Karpas-422 (cell line): ENCODE measurements at places on chromosomes 7 and 10. TPM values are rescaled to one million over a fixed set of nuclear protein-coding genes. Genes with fewer than 3 reads are reported as not detected.

DNA sequence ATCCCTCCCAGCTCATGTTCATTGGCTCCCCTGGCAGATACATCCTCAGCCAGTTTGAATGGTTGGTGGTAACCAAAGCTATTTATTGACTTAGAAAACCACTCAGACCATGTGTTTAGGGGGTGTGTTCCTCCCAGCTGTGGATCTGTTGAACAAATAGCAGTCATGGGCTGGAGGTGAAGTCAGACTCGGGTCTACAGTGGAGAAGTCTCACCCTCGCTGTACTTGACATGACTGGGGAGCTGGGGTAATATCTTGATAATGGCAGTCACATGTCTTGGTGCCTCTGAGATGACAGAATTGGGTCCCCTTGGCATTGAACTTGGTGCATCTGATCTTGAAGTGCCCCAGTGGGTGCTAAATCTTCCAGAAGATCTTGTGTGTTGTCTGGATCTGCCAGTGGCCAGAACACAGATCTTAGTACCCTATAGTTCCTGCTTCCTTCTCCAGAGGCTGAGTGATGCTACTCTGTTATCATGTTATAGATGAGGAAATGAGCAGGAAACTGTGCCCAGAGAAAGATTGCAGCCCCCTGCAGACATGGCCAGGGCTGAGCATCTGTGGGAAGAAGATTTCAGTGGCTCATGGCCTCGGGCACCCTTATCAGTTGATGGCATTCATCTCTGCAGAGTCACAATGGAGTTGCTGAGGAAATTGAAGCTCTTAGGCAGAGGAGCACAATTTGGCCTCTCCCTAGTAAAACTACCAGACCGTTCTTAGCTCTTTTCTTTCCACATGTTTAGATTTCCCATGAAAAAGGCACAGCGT is 50.4 kb downstream of the ADRA2A start:
- no peak overlapping the region for H3K27ac ChIP-seq
- no peak for DNase-seq
- no peaks in the 10 kb centered on the region for H3K27me3 ChIP-seq
- no peak overlapping the region for H3K4me3 ChIP-seq

DNA sequence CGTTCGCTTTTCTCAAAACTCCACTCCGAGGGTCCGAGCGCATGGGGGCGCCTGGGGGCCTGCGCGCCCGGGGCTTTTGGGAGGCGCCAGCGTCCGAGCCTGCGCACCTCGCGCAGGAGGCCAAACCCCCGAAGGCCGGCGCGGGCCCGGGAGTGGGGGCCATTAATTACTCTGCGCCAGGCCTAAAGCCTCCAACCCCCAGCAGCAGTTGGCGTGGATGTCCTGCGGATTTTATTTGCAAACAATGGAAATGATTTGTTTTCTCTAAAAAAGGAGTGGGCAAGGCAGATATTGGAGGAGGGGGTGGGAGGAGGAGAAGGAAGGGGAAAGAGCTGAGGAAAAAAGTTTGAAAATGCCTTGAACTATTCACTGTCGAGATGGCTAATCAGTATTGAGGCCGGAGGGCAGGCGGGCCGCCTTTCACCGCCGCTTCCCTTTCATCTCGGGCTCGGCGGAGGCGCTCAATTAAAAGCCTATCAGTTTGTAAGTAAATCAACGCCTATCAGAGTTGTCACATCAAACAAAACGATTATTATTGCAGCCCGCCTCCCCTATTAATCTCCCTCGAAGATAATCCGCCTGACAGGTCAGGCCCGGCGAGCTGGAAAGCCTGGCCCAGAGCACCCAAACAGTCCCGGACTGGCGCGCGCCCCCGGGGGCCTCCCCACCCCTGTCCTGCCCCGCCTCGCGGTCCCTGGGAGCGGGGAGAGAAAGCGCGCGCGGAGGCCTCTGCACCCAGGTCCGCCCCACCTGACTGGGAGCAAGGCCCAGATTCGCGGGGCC is 3.4 kb upstream of the ZNF503 start:
- no peaks in the 10 kb centered on the region for H3K36me3 ChIP-seq
- no peak overlapping the region for H3K4me3 ChIP-seq
- no peak for DNase-seq
- no peak overlapping the region for H3K27ac ChIP-seq
- H3K27me3 ChIP-seq, result no peaks in the 10 kb centered on the region

GRCh38 chr7:91039033-91039432 is 225.2 kb upstream of the FZD1 start:
- H3K4me1 ChIP-seq, result peaks cover 22% of the 10 kb centered on the region
- no peak overlapping the region for H3K4me3 ChIP-seq
- H3K27ac ChIP-seq, result no peak overlapping the region
- no peaks in the 10 kb centered on the region for H3K36me3 ChIP-seq

- H3K4me3 ChIP-seq, result no peak overlapping the region
- H3K36me3 ChIP-seq, result no peaks in the 10 kb centered on the region
- no peak for DNase-seq
- H3K27me3 ChIP-seq, result no peaks in the 10 kb centered on the region
- no peaks in the 10 kb centered on the region for H3K4me1 ChIP-seq
These were observed 381.0 kb upstream of the NRP1 start for GRCh38 chr10:33715303-33715975.

- peak overlapping the region; percentile 92; the same call in 1 of the 2 replicates for H3K27ac ChIP-seq
- H3K27me3 ChIP-seq, result no peaks in the 10 kb centered on the region
- H3K36me3 ChIP-seq, result no peaks in the 10 kb centered on the region
- H3K4me3 ChIP-seq, result no peak overlapping the region
- H3K4me1 ChIP-seq, result peaks cover 59% of the 10 kb centered on the region
- DNase-seq, result no peak
These were observed 160.6 kb downstream of the SEC23IP start for GRCh38 chr10:120052964-120053702.

DNA sequence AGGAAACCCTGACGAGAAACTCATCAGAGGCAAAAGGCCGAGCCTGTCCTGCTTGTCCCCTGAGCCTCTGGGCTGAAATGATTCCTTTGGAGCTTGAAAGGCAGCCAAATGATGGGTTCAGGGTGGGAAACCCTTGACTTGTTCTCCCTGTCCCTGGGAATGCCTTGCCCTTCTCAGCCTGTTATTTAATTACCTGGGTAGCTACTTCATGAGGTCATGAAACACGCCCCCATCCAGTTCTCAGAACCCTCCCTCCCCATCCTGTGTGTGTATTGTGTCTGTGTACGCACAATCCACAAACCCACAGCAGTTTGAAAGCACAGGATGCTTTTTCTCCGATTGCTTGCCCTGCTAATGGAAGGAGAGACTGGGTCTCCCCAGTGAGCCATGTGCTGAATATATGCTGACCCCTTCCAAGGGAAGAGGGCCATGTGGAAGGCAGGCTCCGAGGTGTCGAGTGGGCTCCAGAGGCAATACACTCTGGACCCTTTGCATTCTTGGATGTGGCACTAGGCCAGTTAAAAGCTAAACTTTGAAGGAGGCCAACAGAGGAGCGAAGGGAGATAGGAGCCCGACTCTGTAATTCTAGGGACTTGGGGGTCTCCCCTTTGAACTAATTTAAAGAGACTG is 10.6 kb downstream of the DUSP5 start:
- no peak overlapping the region for H3K4me3 ChIP-seq
- H3K36me3 ChIP-seq, result peaks cover 25% of the 10 kb centered on the region
- no peaks in the 10 kb centered on the region for H3K27me3 ChIP-seq
- H3K4me1 ChIP-seq, result peaks cover 23% of the 10 kb centered on the region
- no peak for DNase-seq

GRCh38 chr10:13942035-13942434 is 355.3 kb downstream of the PRPF18 start:
- H3K4me1 ChIP-seq, result no peaks in the 10 kb centered on the region
- H3K27me3 ChIP-seq, result no peaks in the 10 kb centered on the region
- H3K27ac ChIP-seq, result no peak overlapping the region
- DNase-seq, result no peak
- no peak overlapping the region for H3K4me3 ChIP-seq
- H3K36me3 ChIP-seq, result no peaks in the 10 kb centered on the region

- peaks cover 42% of the 10 kb centered on the region for H3K4me1 ChIP-seq
- no peak overlapping the region for H3K4me3 ChIP-seq
- no peaks in the 10 kb centered on the region for H3K27me3 ChIP-seq
- peak; percentile 91 for DNase-seq
- no peaks in the 10 kb centered on the region for H3K36me3 ChIP-seq
These were observed 229.5 kb upstream of the FZD1 start for GRCh38 chr7:91034459-91035368.

DNA sequence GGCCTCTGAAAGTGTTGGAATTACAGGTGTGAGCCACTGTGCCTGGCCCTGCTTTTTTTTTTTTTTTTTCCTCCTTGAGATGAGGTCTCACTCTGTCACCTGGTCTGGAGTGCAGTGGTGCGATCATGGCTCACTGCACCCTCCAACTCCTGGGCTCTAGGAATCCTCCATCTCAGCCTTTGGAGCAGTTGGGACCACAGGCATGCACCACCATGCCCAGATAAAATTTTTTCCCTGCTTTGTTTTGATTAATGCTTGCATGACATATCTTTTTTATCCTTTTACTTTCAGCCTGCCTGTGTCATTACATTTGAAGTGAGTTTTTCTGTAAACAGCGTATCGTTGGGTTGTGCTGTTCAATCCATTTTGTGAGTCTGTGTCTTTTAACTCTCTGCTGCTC is 97.0 kb downstream of the ANKRD61 start:
- DNase-seq, result no peak
- no peak overlapping the region for H3K27ac ChIP-seq
- no peaks in the 10 kb centered on the region for H3K27me3 ChIP-seq
- peaks cover 14% of the 10 kb centered on the region for H3K36me3 ChIP-seq
- H3K4me3 ChIP-seq, result no peak overlapping the region
- H3K4me1 ChIP-seq, result no peaks in the 10 kb centered on the region

DNA sequence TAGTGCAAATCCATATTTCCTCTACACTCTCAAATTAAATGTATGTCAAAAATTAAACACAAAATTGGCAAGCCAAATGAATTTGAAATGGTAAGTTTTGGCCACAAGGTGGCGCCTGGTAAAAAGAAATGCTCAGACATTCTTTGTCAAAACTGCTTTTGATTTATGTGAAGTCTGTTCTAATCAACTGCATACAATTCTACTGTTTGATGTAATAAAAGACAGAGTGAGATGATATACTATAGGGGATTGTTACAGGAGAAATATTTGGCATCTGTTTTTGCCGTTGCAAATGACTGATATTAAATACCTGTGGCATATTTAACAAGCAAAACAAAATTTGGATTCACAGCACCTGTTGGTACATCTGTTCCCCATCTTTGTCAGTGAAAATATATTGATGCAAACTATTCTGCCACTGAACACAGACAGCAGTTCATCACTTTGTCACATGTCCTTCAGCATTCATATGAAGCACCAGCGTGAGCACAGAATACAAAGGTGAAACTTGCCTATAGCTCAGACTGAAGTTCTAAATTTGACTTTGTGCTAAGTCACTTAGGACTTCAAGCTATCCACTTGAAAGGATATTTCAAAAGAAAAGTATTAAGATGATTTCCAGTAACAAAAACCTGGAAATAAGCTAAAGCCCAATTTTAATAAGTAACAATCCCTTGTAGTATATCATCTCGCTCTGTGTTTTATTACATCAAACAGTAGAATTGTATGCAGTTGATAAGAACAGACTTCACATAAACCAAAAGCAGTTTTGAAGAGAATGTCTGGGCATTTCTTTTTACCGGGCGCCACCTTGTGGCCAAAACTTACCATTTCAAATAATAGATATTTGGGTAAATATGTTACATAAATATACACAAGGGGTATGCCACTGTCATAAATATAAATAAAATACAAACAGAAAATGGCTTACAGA is 10.2 kb upstream of the CH25H start:
- no peak overlapping the region for H3K4me3 ChIP-seq
- no peaks in the 10 kb centered on the region for H3K36me3 ChIP-seq
- peaks cover 6% of the 10 kb centered on the region for H3K4me1 ChIP-seq
- DNase-seq, result peak; percentile 76
- no peaks in the 10 kb centered on the region for H3K27me3 ChIP-seq

DNA sequence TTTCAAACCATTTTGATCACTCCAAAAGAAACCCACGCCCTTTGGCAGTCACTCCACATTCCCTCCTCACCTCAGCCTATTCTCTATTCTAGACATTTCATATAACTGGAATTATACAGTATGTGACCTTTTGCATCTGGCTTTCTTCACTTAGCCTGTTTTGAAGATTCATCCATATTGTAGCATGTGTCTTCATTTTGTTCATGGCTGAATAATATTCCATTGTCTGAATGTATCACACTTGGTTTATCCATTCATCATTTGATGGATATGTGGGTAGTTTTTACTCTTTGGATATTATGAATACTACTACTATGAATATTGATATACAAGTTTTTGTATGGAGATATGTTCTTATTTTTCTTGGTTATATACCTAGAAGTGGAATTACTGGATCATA is 3.5 kb upstream of the OTUD1 start:
- peaks cover 8% of the 10 kb centered on the region for H3K4me1 ChIP-seq
- no peak overlapping the region for H3K4me3 ChIP-seq

- no peaks in the 10 kb centered on the region for H3K36me3 ChIP-seq
- H3K27ac ChIP-seq, result no peak overlapping the region
- H3K4me3 ChIP-seq, result no peak overlapping the region
- DNase-seq, result no peak
- no peaks in the 10 kb centered on the region for H3K4me1 ChIP-seq
These were observed 47.3 kb downstream of the LRRN3 start for GRCh38 chr7:111138193-111138569.

DNA sequence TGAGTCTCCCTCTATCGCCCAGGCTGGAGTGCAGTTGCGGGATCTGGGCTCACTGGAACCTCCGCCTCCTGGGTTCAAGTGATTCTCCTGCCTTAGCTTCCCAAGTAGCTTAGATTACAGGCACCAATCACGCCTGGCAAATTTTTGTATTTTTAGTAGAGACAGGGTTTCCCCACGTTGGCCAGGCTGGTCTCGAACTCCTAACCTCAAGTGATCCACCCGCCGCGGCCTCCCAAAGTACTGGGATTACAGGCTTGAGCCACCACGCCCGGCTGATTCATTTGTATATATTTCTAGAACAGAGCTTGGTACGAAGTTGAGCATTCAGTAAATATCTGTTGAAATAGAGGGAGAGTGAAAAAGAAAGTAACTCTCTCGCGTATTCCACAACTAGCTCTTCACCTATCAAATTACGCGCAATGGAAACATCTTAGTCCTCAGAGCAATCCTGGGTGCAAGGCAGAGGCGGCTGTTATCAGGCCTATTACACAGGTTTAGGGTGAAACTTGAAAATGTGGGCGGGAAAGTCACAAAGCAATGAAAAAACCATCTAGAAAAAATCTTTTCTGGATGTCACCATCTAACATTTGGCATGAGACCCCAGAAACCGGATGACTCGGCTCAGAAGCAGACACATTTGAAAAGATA is 707 bp upstream of the GHITM start:
- peak overlapping the region; percentile 61; the same call in 1 of the 2 replicates for H3K4me3 ChIP-seq
- peak; percentile 40 for DNase-seq
- peaks cover 30% of the 10 kb centered on the region for H3K4me1 ChIP-seq
- H3K27ac ChIP-seq, result no peak overlapping the region
- H3K27me3 ChIP-seq, result no peaks in the 10 kb centered on the region

Gene NUB1
- 40.0 and 53.0 TPM in 2 replicates for total RNA-seq

Gene TMEM225B
- 1.6 TPM in 1 of 2 replicates, not detected in the other for total RNA-seq

Gene TMEM120A
- total RNA-seq, result 32.8 and 35.6 TPM in 2 replicates

Gene MYO3A
- total RNA-seq, result not detected in 2 replicates

Gene STAG3
- 8.1 and 22.1 TPM in 2 replicates for total RNA-seq

Gene HOXA3
- total RNA-seq, result 1.3 TPM in 2 replicates

Gene GET4
- total RNA-seq, result 16.2 and 33.3 TPM in 2 replicates
